ENCODE measurements at places on chromosomes 12 and 14.

DNA sequence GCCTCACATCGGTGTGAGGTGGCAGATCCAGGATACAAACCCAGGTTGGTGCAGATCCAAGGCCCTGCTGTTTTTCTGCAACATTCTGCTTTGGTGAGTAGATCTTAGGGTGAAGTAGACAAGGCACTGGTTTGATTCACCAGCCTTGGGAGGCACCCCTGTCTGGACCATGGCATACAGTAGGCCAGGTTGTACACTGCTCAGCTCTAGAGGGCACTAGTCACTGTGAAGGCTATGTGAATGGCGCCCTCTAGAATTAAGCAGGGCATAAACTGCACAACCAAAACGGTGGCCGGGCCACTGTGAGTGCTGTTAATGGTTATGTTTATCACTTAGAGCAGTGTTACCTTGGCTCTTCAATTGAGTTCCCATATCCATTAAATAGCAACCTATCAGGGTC, 280.6 kb upstream of the PWP1 start:
- DNase-seq = no peak

GRCh38 chr14:68318828-68319227, 474.0 kb downstream of the ZFP36L1 start:
- no peak for DNase-seq

GRCh38 chr12:57429473-57430111, 1.3 kb downstream of the R3HDM2 start:
- DNase-seq = no peak

- no peak for DNase-seq
These were observed 95.4 kb upstream of the SLC38A4 start for GRCh38 chr12:46921048-46921763.

- no peak for DNase-seq
These were observed 17.4 kb downstream of the GPRC5D start for GRCh38 chr12:12934556-12934955.

- DNase-seq = no peak
These were observed 74.8 kb downstream of the KIF21A start for GRCh38 chr12:39368096-39368495.
